AG09319 (cell line): ENCODE measurements at places on chromosomes 2 and 18.

- no peak for DNase-seq
Observed at GRCh38 chr2:218891275-218892135, 10.9 kb downstream of the WNT10A start.

DNA sequence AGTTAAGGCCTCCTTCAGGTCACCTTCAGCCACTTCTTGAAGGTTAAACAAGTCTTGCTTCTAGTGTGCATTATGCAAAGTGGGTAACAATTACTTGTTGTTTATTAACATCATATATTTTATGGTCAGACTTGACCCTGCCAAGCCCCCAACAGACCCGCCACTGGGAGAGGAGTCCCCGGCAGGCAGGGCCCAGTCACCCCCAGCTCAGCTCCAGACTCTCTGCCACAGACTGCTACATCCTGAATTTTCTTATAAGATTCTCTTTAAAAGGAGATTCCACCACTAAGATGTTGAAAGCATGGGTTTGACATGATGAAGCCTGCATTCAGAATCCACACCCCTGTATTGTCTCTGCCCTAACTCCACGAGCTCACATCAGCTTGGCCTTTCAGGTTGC lies 174.3 kb upstream of the ARL4C start:
- no peak for DNase-seq

GRCh38 chr2:26008851-26009566 lies 24.9 kb upstream of the RAB10 start:
- peak; percentile 57 for DNase-seq

DNA sequence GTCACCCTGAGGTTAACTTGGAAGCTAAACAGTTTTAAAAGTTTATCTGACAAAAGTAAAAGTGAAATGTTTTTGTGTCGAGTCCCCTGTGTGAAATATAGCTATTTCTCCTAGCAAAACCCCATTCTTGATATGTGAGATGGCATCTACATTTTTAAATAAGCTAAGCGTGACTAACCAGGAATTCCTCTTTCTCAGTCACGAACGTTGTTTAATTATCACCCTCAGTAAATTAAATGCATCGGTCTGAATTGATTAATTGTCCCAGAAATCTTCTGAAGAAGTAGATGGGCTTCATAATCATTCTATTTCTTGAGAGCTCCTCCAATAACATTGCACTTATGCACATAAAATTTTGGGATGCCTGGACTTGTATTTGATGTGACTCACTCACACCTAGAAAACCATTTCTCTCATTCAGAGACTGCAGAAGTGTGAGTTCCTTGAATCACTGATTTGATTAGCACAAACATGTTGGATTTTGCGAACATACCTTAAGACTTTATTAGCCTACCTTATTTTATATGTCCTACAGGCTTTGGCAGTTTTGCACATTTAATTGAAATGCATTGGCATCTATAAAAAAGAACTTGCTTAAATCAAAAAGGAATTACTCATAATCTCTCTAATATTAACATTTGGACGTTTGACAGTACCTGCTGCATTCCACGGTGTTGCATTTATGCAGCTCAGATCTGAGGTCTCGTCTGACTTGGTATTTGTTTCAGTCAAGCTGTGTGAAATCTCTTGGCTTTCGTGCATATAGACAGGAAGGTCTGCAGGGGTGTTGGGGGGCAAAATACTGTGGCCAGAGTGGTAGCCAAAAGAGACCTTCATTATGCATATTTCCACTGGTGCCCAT lies 475.2 kb downstream of the EPHA4 start:
- no peak for DNase-seq

DNA sequence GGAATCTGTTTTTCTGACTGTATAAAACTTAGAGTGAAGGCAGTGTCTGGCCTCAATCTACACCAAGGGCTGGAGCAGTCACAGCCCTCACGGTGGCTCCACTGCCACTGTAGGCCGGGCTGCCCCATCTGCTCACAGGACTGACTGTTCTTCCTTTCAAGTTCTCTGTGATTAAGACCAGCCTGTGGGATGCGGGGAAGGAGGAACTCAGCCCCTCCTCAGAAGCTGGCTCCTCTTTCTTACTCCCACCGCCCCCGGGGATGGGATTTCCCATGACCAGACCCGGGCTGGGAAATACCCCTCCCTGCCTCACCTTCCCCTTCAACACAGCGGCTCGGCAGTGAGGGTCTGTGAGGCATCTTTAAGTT lies 106.0 kb downstream of the COPS8 start:
- no peak for DNase-seq

GRCh38 chr2:135909976-135910375 lies 33.7 kb upstream of the MCM6 start:
- DNase-seq, result peak; percentile 2

- DNase-seq, result no peak
Observed at GRCh38 chr2:145918951-145919350, 1399.0 kb upstream of the ZEB2 start.

GRCh38 chr2:240149943-240150784 lies 9.7 kb upstream of the OTOS start:
- DNase-seq, result no peak

DNA sequence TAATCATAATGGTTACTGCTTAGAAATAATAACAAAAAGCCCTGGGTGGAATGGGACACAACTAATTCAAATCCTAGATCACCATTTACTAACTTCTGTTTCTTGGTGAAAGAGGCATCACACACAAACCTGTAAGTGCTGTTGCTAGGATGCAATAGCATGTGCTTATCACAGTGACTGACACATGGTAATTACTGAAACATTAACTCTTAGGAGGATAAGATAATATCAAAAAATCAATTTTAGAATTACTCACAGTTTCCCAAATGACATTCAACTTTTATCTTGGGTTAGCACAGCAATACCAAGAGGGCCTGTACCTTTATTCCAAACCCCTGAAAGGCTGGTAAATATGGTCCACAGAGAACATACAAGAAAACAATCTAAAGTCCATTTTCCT lies 69.1 kb downstream of the MBOAT2 start:
- DNase-seq, result no peak

- no peak for DNase-seq
Observed at GRCh38 chr18:75201282-75202270, 7.4 kb downstream of the PTGR3 start.

- DNase-seq, result no peak
Observed at GRCh38 chr18:55523001-55523400, 65.0 kb downstream of the TCF4 start.

- DNase-seq, result no peak
Observed at GRCh38 chr2:31296641-31297287, 62.8 kb downstream of the EHD3 start.
